ENCODE measurements at places on chromosomes 13 and 19.

- DNase-seq, result no peak
Measured at GRCh38 chr19:17871878-17872250, at the start of gene SLC5A5. Gene SLC5A5, plus strand, starts transcription at chr19:17871945. Its CDS starts 375 bp downstream, at chr19:17872320.

DNA sequence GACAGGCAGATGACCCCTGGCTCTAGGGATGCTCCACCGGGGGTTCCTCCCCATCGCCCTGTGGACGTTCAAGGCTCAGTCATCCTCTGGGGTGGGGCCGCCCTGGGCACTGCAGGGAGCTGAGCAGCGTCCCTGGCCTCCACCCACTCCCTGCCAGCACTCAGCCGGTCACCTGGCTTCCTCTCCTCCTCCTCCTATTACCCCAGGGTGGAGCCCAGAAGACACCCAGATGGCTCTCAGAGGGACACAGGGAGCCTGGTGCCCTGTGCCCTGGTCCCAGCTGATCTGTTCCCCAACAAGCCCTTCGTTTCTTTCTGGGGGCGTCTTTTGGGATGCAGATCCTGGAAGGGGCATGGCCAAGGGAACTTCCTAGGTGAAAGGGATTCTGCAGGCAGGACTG, 3.7 kb upstream of the MKNK2 start:
- DNase-seq, result no peak

GRCh38 chr13:26946684-26947343, 186.2 kb upstream of the GPR12 start:
- peak; percentile 32 for DNase-seq

DNA sequence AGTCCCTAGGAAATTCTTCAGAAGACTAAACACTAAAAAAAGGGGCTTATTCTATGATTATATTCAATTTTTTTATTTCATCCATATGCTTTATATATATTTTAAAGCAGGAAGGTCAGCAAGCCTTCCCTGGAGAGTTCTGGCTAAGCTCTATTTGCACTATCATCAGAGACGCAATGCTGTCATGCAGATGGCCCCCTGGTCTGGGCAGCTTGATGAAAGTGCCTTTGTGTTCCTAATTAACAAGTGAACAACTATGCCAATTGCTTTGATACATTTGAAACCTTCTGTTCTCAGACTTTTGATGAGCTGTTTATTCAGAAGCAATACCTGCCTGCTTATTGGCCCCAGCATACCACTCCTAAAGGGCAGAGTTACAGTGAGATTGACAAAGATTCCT, 1344.6 kb downstream of the OLFM4 start:
- DNase-seq, result no peak

DNA sequence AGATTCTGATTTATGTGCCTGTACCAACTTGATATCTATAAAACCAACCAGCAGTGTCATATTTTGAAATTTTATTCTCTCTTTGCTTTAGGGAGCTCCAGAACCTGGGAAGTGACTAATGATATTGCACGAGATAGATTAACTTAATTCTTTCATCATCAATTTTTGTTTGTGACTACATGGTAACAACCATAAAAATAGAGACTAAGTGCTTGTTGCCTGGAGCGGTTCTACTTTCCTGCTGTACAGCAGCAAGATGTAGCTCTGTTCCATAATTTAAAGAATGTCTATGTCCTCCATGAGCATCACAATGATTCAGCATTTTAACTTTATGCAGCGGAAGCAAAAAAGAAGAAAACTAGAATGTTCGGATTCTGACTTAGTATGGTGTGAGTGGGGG, 275.6 kb downstream of the KLF5 start:
- DNase-seq, result peak; percentile 34

GRCh38 chr13:94548821-94549231, 47.1 kb downstream of the TGDS start:
- no peak for DNase-seq

- DNase-seq, result peak; percentile 88
Measured at GRCh38 chr13:48500652-48501197, 32.2 kb downstream of the RCBTB2 start.

DNA sequence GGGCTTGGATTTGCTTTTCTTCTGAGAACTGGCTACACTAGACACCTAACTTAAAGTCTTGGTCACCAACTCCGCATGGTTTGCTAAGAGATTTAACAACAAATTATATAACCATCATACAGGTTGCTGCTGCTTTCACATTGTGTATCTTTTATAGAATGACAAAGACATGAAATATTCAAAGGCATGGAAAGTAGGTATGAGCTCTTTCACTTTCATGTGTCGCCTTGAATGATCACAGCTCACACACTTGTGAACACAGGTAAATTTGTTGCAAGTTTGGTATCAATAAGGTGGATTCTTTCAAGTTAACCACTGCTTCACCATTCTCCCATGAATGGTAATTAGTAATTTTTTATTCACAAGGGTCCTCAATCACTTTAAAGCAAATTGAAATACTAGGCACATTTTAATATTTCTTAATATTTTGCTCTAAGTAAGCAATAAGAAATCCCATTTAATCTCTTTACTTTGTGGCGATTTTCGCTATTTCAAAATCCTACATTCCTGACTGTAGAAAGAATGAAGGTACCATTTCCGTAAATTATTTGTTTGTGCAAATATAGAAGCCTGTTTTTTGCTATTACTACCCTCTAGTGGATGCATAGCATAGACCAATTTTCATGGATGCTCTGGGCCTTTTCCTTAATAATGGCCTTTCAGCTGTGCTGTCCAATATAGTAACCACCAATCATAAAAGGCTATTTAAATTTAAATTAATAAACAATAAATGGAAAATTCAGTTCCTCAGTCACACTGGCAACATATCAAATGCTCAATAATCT, 45.5 kb upstream of the FREM2 start:
- DNase-seq, result no peak

GRCh38 chr13:23673354-23673753, 103.1 kb downstream of the TNFRSF19 start:
- peak; percentile 93 for DNase-seq

GRCh38 chr13:51861723-51862300, at the start of gene CCDC70:
Gene CCDC70, plus strand, starts transcription at chr13:51861969. Its CDS starts 3,443 bp downstream, at chr13:51865412.
- DNase-seq, result peak; percentile 59

GRCh38 chr13:22219709-22220108, 548.8 kb downstream of the FGF9 start:
- no peak for DNase-seq

GRCh38 chr19:42253245-42254088, 1.5 kb downstream of the ERF start:
- DNase-seq, result peak; percentile 62

Measured in fibroblast of skin of right quadriceps (primary cell).